ENCODE measurements at places on chromosomes 6 and 20.
A peak's percentile ranks its signal among the peaks of the same experiment; 100 is the strongest.

- DNase-seq = no peak
Measured at GRCh38 chr6:56231827-56232226, 15.6 kb downstream of the COL21A1 start.

- DNase-seq = no peak
Measured at GRCh38 chr6:160227038-160227768, 31.4 kb downstream of the SLC22A2 start.

- DNase-seq = no peak
Measured at GRCh38 chr20:53901497-53902096, 168.8 kb downstream of the BCAS1 start.

DNA sequence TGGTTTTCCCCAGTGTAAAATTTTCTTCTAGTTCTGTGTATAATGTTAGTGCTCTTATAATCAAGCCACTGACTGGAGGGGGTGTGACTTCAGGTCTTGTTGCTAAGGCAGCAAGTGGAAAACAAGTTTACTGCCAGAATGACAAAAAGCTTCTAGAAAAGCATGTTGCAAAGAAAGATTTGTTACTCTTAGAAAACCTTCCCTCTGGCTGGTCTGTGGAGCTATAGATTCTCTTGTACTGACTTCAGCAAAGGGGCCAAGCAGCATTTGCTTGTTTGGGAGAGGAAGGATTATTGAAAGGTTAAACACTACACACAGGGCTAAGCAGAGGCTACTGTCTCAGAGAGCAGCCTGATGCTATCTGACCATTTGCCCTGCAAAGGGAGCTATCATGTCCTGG lies 288.8 kb downstream of the BTBD9 start:
- no peak for DNase-seq

DNA sequence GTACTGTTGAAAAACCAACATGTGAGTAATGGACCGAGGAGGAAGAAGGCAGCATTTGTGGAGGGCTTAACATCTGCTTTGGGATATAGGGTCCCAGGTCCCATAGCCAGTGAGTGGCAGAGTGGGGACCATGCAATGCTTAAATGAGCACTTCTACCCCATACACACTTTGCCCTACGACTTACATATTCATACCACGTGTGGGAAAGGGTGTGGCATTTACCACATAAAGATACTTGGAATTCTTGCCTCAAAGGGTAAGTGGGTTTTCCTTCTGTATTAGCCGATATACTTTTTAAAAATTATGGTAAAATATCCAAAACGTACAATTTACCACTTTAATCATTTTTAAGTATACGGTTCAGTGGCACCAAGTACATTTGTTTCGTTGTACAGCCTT lies 199.3 kb downstream of the BACH2 start:
- no peak for DNase-seq

GRCh38 chr20:59030911-59031563 lies 1.1 kb downstream of the ATP5F1E start:
- DNase-seq = no peak

DNA sequence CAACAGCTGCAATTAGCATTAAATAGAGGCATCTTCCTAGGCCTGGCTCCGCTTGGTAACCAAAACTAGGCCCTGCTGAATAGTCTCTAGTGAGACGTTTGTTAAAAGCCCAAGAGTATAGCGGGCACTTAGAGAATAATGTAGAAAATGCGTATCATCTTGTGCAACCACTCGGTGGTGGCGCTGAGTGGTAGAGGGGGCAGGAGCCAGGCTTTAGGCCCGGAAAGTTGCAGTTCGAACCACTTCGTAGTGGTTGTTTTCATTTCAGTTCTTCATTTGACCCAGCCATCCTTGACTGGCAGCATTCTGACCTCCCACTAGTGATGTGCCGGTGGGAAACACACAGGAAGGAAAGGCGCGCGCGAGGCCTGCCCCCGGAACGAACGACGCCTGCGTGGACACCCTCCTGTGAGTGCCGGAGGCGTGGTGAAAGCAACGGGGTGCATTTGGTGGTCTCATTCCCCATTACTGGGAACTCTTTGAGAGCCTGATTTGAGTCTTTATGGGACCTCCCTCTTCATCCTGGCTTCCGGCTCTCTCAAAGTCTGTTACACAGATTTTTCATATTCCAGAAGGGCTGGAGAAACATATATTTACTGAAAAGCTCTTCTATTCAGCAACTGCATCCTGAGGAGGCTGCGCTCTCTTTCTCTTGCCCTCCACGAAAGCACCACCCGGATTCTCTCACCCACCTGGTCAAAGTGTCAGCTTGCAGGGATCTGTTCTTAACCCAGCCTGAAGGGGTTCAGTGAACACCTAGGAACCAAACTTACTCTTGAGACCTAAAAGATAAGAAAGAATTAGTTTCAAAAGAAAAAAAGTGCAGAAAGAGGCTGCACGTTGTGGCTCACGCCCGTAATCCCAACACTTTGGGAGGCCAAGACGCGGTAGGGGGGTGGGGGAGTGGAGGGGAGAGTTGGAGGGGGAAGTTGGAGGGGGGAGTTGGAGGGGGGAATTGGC lies 18.2 kb downstream of the GPX5 start:
- DNase-seq = peak; percentile 12

DNA sequence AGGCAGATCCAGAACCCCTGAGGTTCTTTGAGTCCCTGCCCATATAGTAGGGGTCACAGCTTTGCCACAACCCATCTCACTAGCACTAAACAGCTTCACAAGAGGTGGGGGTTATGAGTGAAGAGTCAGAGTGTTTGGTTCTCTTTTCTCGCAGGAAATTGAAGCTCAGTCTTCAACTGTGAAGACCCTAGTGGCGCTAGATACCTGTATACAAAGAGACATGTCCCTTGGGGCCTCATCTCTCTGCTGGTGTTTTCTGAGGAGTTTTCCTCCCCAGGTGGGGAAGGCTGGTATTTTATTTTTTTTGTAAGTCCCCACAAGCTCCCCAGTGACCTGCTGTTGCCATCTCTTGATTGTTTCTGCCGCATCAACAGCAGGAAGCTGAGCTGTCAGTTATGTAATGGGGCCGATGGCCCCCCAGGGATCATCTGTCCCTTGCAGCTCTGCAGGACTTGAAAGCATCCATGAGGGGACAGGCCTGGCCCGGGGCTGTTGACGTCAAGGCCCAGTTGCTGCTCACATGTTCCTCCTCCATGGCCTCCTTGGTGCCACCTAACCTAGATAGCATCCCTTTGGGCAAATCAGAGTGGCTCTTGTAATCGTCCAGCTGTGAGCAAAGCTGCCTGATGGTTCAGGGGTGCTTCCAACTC lies 23.1 kb downstream of the STK35 start:
- DNase-seq = no peak

- DNase-seq = no peak
Measured at GRCh38 chr20:25418776-25419175, 11.3 kb downstream of the GINS1 start.

DNA sequence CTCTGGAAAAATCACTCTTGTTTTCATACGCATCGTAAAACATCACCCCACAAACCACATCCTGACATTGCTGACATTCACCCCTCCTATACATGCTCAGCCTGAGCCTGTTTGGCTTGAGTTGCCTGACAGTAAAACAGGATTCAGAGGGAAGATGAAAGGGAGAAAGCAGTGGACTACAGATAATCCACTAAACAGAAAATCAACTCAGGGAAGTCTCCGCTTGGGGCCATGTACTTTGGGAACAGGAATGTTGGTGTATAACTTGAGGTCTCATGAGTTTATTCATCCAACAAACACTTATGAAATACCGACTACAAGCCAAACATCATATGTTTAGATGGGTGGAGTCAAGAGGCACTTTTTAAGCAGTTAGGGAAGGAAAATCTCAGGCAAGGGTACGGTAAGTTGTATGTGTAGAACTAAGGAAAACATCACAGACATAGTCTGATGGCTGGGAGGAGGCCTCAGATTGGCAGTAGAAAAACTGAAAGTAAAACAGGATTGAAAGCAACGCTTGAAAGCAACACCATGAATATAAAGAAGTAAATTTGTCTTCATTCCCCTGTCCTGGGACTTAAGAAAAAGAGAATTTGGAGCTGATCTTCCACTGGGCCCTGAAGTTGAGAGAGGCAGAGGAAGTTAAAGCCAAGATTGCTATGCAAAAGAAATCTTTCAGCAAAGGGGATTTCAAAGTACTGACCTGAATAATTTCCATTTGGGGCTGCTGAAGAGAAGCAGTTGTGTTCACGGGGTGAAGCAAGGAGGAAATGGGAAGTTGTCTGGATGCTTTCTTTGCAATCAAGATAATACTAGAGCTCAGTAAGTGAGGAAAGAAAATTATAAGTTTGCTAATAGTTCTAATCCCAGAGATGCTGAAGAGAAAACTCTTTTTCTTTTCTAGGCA lies 28.8 kb downstream of the PDE7B start:
- no peak for DNase-seq

- DNase-seq = no peak
Measured at GRCh38 chr6:168616816-168617765, 176.1 kb downstream of the SMOC2 start.

GRCh38 chr6:137893726-137894125 lies 26.7 kb downstream of the TNFAIP3 start:
- no peak for DNase-seq

- peak; percentile 47 for DNase-seq
Measured at GRCh38 chr20:63567386-63568169, 6.5 kb downstream of the HELZ2 start.

DNA sequence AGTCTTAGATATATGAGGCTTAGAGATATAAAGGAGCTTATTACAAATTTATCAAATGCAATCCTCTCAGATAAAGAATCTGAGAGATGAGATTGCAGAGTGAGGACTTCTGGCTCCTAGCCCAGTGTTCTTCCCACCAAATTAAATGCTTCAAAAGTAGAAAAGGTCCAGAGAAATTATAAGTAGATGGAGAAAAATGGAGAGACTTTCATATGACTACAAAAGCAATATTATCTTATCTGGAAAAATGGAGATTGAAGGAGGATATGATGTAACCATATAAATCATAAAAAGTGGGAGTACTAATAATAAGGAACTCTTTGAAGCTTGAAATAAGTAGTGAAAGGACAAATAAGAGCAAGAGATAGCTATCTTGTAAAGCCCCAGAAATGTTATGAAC lies 2.8 kb downstream of the KCTD20 start:
- DNase-seq = no peak

DNA sequence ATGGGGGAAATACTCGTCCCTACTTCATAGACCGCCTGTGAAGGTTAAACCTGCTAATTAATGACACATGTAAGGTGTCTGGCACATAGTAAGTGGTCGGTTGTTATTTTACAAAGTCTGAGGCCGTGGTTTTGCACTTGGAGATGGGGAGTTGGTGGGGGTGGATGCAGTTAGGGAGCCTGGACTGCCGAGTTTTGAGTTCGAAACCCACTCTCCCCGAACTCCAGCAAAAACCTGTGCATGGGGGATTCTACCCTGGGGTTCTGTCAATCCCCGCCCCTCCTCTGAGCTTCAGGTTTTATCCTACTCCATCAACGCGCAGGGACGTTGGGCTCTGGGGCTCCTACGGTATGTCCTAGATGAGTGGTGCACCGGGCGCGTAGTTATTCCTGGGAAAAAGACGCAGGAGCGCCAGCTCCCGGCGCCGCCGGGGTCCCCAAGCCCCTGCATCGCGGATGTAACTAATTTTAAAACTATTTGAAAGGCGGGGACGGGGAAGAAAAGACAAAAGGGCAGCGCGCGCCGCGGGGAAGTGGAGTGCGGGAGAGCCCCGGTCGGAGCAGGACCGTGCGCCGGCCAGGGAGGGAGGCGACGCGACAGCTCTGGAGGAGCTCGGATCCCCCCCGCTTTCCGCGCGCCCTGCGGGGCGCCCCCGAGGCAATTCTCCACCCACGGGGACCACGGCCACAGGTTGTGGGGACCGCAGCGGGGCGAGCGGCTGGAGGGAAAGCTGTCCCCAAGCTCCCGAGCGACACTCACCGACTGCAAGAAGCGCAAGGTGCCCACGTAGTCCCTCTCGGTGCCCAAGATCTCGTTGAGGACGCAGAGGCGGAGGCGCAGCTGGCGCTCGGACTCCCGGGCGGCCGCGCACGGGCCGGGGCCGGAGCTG lies 672 bp downstream of the PREX1 start:
- peak; percentile 44 for DNase-seq

DNA sequence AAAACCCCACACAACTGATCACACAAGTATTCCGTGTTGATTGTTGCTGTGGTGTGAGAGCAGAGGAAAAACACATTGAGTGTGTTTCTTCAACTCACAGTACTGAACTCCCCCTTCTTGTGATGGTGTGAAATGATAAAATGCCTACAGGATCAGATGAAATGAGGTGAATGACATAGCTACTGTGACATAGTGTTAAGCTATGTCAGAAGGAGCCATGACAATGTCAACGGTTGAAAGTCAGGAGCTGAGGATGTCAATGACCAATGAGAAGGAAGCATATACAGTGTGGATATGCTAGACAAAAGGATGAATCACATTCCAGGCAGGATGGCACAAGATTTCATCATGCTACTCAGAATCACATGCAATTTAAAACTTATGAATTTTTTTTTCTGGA lies 38.8 kb downstream of the WASF1 start:
- no peak for DNase-seq

- DNase-seq = no peak
Measured at GRCh38 chr6:33742092-33742491, 4.6 kb downstream of the IP6K3 start.

DNA sequence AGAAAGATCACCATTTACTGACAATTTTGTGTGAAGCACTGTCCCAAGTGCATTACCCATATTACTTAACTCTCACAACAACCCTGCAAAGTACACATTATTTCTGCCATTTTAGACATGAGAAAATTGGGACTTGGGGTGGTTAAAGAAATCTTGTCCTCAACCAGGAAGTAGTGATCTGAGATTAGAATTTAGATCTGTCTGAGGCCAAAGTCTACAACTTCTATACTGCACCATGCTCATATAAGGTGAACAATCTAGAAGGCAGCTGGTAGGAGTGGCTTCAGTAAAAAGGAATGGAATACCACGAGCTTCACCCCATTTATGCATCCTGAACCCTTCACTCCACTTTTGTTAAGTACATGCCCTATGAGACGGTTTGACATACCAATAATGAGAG lies 87.6 kb downstream of the QRSL1 start:
- DNase-seq = no peak

DNA sequence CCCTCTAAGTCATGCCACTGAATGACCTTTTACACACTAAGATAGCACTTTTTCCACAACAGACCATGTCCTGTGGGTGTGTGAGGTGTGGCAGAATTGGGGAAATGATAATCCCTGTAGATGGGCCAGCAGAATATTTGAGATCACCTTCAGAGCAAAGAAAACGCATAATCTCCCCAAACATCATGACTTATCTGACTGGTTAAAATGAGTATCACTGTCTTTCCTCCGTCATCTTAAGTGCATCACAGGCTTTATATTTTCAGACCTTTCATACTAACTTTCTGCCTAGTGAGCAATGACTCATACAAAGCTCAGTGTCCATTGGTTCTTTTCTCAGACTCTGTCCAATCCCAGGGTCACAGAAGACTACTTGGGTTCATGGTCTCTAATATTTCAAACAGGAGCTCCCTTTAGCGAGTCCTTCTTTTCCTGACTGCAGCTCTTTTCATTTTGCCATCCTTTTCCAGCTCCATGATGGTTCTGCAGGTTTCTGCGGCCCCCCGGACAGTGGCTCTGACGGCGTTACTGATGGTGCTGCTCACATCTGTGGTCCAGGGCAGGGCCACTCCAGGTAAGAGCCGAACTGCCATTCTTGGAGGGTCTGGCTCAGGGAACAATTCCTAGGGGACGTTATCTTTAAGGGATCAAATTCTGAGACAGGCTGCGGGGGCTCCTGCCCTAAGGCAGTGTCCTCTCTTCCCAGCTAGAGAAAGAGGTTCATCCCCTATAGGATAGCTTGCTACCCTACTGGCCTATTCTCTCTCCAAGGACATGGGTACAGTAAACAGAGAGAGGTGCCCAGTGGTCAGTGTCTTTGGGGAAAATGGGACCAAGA lies at the start of gene HLA-DPB1:
Gene HLA-DPB1, plus strand, starts transcription at position 423 of the 838 bp plus-strand sequence. Its CDS starts 52 bp downstream, at position 475.
- peak; percentile 81 for DNase-seq

- no peak for DNase-seq
Measured at GRCh38 chr6:137104926-137105325, 60.2 kb upstream of the IL20RA start.

GRCh38 chr20:48975955-48976354 lies 54.4 kb downstream of the ARFGEF2 start:
- no peak for DNase-seq

Measured in hematopoietic multipotent progenitor cell treated with erythropoietin and hydrocortisone succinate and interleukin-3 and kit ligand, for 8 days (in vitro differentiated cells).